ENCODE measurements at places on chromosomes 7 and 10.

DNA sequence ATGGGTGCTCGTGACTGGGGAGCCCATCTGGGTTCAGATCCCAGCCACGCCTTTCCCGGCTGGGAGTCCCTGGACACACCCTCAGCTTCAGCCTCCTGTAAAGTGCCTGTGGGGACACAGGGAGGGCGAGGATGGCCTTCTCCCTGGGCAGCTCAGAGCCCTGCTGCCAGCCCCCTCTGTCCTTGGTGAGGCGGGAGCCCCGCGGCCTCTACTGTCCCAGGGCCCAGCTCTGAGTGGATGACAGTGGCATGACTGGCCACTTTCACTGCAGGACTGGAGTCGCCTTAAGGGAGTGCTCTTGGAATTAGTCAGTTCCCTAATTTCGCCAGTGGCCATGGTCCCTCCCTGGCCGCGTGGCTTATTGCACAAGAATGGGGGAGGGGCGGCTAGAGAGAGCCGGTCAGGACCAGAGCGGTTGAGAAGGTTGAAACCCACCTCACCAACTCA is 4.6 kb downstream of the BRI3 start:
- no peak for DNase-seq

GRCh38 chr7:92647011-92647625 is 56.9 kb upstream of the FAM133B start:
- DNase-seq = no peak

DNA sequence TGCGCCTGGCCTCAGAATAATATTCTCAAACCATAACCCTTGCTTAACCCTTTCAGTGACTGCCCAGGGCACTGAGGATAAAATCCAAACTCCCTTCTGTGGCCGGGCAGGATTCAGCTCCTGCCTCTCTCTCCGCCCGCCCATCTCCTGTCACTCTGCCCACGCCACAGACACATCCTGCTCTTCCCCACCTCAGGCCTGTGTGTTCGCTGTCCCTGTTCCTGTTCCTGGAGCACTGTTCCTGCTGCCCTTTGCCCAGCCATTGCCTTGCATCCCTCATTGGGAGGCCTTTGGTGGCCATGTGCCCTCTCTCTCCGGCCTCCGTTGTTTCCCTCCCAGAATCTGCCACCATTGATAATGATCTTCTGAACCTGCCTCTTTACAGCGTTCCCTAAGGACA is 108.8 kb downstream of the SH3PXD2A start:
- no peak for DNase-seq

GRCh38 chr10:102230861-102231356 is 4.8 kb downstream of the ELOVL3 start:
- DNase-seq = peak; percentile 43

GRCh38 chr7:121186746-121187145 is 142.1 kb upstream of the WNT16 start:
- DNase-seq = no peak

DNA sequence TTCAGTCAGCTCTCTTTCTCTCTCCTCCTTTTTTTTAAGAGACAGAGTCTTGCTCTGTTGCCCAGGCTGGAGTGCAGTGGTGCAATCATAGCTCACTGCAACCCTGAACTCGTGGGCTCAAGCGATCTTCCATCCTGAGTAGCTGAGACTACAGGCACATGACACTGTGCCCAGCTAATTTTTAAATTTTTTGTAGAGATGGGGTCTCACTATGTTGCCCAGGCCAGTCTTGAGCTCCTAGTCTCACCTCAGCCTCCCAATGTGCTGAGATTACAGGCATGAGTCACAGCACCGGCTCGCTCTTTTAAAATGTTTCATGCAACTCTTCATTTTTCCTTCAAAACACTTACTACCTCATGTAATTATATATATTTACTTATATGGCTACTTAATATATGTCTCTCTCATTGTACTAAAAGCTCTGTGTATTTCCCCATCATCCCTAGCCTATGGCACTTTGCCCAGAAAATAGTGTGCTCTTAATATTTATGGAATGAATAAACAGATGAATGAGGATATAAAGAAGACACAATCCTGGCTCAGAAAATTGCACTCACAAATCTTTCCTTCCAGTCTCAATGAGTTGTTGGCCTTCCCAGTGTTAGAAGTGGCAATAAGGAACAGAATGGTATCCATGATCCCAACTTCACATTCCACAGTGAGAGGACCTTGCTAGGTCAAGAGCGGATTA is 33.9 kb downstream of the EBLN1 start:
- DNase-seq = no peak

DNA sequence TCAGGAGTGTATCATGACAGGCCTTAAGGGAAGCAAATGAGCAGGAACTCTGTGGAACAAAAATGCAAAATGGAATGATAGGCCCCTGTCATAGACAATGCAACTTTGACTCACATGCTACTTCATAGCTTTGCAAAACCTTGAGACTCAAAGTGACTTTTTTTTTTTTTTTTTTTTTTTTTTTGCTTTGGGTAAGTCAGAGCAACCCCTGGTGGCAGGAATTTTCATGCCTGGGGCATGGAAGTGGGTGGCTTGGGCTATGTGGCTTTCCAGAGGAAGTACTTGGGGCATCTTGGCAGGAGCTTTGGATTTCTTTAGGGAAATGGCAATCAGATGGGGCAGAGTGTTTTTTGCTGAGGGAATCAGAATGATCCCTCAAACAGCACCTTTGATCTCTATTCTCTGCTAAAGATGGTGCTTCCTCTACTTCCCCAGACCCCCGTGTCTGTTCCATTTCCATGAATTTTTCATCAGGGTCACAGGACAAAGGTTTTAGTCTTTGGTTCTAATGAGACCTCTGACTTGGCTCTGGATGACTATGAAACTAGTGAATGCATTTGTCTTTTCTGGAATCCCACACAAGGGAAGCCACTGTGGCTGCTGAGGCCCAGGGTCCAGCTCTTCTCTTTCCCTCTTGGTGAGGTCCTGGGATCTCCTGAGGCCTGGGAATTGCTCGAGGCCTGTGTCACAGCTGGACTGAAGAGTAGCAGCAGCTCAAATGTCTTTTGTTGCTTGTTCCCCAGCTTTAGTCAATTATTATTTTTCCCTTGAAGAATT is 62.8 kb downstream of the TACC2 start:
- DNase-seq = no peak

DNA sequence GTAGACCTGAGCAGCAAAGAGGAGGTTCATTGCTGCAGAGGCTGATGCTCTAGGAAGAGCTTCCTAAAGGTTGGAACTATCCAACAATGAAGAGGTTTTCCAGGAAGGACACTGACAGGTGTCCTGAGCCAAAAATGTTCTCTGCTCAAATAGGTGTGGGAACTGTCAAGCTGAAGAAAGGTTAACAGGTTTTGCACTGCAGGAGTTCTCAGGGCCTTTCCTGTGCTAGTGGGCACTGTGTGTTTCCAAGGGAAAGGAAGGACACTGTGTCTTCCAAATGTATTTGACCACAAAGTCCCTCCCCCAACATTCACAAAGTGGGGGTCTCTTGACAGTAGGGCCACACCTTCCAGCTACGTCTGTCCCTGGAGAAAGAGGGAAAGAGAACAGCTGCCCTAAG is 4.0 kb downstream of the ZCCHC24 start:
- DNase-seq = no peak

DNA sequence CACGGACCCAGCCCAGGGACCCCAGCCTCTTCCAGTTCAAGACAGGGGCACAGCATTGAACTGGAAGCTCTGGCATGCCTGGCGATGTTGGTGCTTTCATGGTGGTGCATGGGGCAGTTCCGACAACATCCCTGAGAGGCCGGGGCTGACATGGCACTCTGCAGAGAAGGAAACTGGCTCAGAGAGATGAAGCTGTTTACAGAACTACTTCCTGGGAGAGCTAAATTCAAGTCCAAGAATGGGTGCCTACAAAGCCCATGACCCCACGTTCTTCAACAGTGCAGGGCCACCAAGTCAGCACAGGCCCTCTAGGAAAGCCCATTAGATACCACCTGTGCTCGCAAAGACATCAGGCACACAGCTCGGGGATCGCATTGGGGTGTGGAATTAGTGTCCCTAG is 470.9 kb upstream of the MGMT start:
- DNase-seq = no peak

GRCh38 chr10:571688-572451 is 117.6 kb downstream of the DIP2C start:
- DNase-seq = no peak

DNA sequence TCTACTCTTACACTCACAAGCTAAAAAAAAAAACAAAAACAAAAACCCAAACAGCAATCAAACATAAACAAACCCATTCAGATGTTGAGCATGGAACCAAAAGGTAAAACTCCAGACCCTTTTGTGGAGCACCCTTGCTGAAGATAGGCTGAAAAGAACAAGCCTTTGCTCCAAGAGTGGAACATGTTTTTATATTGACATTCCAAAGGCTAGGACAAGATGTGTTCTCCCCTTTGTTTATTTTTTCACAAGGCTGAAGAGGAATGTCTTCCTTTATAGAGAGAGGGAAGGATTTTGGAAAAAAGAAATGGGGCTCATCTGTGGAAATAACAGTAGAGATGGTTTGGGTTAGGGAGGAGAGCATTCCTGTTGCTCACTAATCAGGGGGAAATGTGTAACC is 87.2 kb upstream of the ELMO1 start:
- DNase-seq = no peak

DNA sequence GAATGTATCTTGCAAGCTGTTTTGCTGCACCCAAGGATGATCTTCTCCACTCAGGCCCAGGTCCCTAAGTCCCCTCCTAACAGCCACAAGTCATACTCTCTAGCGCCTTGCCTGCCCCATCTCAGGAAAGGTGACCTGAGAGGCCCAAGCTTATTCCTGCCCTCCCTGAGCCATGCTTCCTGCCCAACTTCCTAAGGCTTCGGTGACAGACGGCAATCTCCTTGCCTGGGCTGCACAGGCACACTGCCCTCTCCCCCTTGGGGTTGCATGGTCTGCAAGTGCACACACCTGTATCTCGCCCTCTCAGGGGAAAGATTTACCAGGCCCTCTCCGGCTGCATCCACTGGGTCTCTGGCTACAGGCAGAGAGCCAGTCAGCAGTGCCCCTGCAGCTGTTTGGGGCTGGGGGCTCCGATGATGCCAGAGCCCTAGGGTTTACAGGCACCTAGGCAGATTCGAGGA is 771 bp upstream of the ADIRF start:
- no peak for DNase-seq

- DNase-seq = no peak
These were observed 77.0 kb downstream of the POU6F2 start for GRCh38 chr7:39054731-39055130.

GRCh38 chr7:18534481-18534880 is 38.9 kb downstream of the HDAC9 start:
- DNase-seq = no peak

DNA sequence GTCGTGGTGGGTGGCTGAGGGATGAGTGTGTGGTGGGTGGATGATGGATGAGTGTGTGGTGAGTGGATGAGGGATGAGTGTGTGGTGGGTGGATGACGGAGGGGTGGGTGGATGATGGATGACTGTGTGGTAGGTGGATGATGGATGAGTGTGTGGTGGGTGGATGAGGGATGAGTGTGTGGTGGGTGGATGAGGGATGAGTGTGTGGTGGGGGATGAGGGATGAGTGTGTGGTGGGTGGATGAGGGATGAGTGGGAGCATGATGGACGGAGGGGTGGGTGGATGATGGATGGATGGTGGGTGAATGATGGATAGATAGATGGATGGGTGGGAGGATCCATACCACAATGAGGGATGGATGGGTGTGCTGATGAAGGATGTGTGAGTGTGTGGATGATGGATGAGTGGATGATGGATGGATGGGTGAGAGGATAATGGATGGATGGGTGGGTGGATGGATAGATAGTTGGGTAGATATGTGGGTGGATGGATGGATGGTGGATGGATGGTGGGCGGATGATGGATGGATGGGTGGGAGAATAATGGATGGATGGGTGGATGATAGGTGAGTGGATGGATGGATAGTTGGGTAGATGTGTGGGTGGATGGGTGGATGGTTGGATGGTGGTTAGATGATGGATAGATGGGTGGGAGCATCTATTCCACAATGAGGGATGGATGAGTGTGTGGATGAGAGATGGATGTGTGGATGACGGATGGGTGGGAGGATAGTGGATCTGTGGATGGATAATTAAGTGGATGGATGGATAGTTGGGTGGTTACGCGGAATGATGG is 266.8 kb downstream of the CELF2 start:
- no peak for DNase-seq

GRCh38 chr10:72335394-72336258 is 19.1 kb downstream of the DNAJB12 start:
- DNase-seq = no peak

GRCh38 chr10:28807760-28808613 is 130.7 kb downstream of the BAMBI start:
- DNase-seq = no peak

DNA sequence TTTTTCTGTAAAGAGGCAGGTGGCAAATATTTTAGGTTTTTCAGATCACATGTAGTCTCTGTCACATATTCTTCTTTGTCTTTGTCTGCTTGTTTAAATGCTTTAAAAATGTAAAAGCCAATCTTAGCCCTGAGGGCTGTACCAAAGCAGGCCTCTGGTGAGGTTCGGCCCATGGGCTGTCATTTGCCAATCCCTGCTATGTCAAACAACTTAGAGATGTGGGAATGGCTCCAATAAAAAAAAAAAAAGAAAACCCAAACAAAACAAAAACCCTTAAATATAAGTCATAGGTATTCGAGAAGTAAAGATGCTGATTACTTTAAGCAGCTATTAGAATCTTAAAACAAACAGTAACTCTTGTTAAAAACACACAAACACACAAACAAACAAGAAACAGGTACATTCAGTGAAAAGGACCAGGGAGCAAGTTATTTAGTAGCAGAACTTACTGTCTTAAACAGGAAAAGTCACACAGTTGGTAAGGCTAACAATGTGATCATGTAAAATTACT is 61.4 kb upstream of the NAMPT start:
- DNase-seq = no peak

GRCh38 chr7:157306846-157307838 is 29.7 kb upstream of the DNAJB6 start:
- DNase-seq = no peak

- no peak for DNase-seq
These were observed 57.8 kb downstream of the LGI1 start for GRCh38 chr10:93815304-93816096.

DNA sequence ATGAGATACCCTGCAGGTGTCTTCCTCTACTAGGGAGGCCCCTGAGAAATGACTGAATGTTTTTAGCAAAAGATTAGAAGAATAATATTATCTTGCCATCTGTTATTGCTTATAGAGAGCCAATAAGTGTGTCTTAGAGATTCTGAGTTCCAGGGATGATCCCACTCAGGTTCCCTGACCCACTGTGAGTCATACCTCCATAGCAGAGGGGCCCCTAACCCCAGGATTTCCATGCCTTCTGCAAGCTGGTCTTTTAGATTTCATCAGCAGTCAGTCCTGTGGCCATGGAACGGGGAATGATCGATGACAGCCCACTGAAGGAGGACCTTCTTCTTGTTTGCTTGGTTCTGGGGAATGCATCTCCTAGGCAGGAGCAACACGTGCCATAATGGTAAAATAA is 333.4 kb downstream of the KCNMA1 start:
- DNase-seq = no peak
